ENCODE measurements at places on chromosomes 7 and 10. TPM values are rescaled to one million over a fixed set of nuclear protein-coding genes. Genes with fewer than 3 reads are reported as not detected.

WDR86 gene
- 0.99 TPM for polyA plus RNA-seq

PSMA2 gene
- polyA plus RNA-seq, result 59.7 TPM

CDC123 gene
- polyA plus RNA-seq, result 23.7 TPM

FRAT2 gene
- polyA plus RNA-seq, result 5.5 TPM

C10orf143 gene
- 7.0 TPM for polyA plus RNA-seq

POLR2J2 gene
- polyA plus RNA-seq, result 6.1 TPM

TUBB8 gene
- 0.46 TPM for polyA plus RNA-seq

CPED1 gene
- 0.61 TPM for polyA plus RNA-seq

TMEM26 gene
- 0.14 TPM for polyA plus RNA-seq

- no peak for DNase-seq
These were observed 3.6 kb downstream of the CCDC71L start for GRCh38 chr7:106657085-106657991.

GRCh38 chr10:21314906-21315644, 210.4 kb downstream of the SKIDA1 start:
- no peak for DNase-seq

GRCh38 chr10:119460369-119461195, 81.9 kb downstream of the RGS10 start:
- no peak for DNase-seq

- no peak for DNase-seq
These were observed 212.5 kb upstream of the SH2B2 start for GRCh38 chr7:102073931-102074880.

GRCh38 chr10:103673606-103674005, 180.1 kb downstream of the NEURL1 start:
- no peak for DNase-seq

- no peak for DNase-seq
These were observed 2.7 kb upstream of the ZNF804B start for GRCh38 chr7:88756802-88757201.

DNA sequence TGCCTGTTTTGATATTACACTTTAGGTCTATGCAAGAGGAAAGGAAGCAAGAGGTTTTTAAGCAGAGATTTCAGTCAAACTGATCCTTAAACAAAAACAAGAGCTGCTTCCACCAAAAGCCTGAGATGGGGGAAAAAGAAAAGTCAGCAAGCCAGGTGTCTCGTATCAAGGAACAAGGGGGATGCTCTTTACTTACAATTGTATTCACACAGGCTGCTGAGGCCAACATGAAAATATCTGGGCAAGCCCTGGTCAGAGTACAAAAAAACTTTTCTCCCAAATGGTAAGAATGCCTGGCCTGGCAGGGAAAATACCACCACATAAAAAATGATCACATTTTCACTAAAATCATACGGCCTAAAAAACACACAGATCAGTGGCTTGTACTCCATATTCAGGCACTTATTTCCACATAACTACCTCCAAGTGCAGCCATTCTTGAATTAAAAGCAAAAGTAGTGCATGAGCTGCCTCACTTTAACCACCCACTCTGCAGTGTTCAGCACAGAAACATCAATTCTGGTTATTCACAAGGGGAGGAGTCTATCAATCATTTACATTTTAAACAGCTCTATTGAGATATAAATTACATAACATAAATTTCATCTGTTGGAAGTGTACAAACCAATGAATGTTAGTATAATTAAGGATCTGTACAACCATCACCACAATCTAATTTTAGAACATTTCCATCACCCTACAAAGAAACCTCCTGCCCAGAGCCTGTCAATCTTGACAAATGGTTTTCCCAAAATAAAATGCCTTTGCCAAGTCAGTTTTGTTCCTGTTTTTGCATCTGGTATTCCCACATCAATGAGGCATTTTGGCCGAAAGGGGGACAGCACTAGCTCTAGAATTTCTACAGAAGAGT, 70.2 kb downstream of the GRB10 start:
- DNase-seq, result no peak

- no peak for DNase-seq
These were observed 181.5 kb downstream of the EXOC4 start for GRCh38 chr7:133434246-133434865.

DNA sequence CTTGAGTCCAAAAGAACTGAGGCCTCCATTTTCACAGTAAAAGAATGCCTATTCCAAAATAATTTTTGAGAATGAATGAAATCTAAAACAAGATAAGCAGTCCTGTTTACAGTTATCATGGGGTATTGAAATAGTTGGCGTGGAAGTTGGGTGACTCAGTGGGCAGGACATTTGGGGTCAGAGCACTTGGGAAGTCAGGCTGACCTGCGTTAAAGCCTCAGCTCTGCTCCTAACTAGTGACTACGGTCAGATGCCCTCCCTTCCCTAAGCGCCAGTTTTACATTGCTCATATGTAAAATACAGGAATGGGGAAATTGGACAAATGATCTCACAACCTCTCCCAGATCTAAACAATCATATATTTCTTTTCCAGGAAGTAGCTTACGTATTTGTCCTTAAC, 2.3 kb upstream of the PAPSS2 start:
- no peak for DNase-seq

GRCh38 chr7:34821932-34822558, 164.0 kb downstream of the NPSR1 start:
- no peak for DNase-seq

DNA sequence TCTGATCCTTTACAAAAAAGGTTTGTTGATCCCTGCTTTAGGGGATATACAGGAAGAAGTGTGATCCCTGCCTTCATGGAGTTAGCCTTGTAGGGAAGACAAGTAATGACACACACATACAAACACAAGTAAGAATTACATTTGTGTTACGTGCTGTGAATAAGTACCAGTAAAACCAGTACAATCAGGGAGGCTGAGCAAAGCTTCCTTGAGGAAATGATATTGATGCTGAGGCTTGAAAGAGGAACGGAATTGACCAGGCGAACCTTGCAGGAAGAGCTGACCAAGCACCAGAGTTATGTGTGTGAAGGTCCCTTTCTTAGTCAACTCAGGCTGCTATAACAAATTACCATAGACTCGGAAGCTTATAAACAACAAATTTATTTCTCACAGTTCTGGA, 83.6 kb upstream of the CACUL1 start:
- DNase-seq, result no peak

GRCh38 chr7:151666886-151667285, 147.2 kb upstream of the RHEB start:
- DNase-seq, result no peak

DNA sequence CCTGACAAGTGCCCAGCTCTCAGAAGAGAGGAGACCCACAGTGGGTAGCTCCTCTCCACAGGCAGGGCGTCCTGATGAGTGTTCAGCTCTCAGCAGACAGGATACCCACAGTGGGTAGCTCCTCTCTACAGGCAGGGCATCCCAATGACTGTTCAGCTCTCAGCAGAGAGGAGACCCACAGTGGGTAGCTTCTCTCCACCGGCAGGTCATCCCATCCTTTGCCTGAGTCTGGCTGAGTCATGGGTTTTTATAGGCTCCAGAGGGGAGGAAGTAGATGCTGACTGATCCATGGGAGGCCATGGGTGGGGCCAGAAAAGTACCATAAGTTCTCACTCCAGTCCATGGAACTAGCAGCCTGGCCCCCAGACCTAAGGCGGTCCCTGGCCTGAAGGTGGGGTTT, 18.5 kb downstream of the CFAP70 start:
- DNase-seq, result no peak

- DNase-seq, result no peak
These were observed 109.0 kb downstream of the ST7 start for GRCh38 chr7:117062300-117062699.

DNA sequence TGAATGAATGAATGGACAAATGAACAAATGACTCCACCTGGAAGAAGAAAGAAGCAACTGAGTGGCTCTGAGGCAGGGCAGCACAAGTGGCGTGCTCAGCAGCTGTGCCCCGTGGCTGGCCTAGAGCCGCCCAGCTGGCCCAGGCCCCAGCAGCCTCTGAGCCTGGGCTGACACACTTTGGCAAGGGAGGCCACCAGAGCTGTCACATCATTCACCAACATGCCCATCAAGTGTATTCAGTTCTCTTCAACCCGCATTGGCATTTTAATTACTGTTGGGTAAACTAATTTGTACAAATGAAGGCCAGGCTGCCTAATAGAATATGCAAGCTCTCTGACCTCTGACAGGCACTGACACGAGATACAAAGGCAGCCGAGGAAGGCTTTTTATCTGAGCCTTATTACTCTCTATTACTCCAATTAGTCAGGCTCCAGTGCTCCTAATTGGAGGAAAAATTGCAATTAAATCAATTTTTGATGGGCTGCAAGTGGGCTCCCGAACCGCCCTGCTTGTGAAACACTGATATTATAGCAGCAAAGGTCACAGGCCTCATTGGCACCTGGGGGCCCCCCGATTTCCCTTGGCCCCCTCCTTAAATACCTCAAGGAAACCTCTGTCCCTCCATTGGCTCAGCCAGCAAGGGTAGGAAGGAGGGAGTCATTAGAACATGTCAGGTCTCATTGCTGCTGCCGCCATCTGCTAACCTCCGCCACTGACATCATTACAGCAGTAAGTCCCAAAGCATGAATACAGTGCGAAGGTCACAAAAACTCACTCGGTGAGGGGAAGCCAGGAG, 41.9 kb downstream of the DPCD start:
- no peak for DNase-seq

GRCh38 chr10:101028446-101029337, 2.2 kb downstream of the PDZD7 start:
- DNase-seq, result no peak

DNA sequence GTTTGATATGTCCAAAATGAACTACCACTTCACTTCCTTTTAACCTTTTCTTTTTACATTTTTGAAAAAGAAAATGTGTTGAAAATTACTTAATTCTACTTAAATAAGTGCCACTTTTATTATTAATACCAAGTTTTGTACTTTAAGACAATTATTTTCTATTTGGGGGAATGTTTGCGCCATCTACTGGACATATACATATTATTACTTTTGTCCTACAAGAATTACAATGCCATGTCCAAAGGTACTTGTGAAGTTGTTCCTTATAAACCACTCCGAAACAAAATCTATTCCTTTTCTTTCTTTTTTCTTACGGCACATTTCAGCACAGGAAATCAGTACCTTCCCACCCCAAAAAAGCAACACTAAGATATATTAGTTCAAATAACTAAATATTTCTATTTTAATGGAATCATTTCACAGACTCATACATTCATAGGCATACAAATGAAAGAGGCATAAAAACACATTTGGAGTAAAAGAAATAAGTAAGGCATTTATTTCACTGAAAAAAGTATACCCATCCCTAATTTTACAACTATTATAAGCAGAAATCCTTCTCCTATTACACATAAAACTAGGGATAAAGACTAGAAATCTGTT, 169.9 kb downstream of the RNF133 start:
- no peak for DNase-seq

- no peak for DNase-seq
These were observed 202.5 kb downstream of the ADARB2 start for GRCh38 chr10:1534820-1535219.
